ENCODE measurements at places on chromosomes 7 and 10.

- DNase-seq, result no peak
These were observed 58.8 kb upstream of the ADRA2A start for GRCh38 chr10:111018021-111018420.

GRCh38 chr7:134669388-134669787 lies 22.7 kb downstream of the BPGM start:
- DNase-seq, result no peak

GRCh38 chr7:129252128-129252527 lies 27.3 kb downstream of the AHCYL2 start:
- no peak for DNase-seq

GRCh38 chr7:130242198-130243014 lies 24.3 kb upstream of the CPA2 start:
- DNase-seq, result peak; percentile 16

DNA sequence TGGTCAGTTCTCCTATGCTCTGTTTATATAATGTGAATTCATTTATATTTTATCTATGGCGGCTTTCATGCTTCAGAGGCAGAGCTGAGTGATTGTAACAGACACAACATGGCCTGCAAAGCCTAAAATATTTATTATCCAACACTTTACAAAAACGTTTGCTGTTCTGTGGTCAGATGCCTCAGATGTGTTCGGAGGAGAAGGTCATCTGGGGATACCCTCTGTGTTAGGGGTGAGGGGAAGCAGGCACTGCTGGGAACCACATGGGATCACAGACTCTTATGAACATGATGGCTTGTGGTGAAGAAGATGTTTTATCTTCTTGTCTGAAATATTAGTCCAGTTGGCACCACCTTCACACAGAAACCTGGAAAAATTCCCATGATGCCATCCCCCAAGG lies 203.4 kb downstream of the PHTF2 start:
- DNase-seq, result no peak

- DNase-seq, result no peak
These were observed 89.1 kb downstream of the CDK6 start for GRCh38 chr7:92747041-92747835.

DNA sequence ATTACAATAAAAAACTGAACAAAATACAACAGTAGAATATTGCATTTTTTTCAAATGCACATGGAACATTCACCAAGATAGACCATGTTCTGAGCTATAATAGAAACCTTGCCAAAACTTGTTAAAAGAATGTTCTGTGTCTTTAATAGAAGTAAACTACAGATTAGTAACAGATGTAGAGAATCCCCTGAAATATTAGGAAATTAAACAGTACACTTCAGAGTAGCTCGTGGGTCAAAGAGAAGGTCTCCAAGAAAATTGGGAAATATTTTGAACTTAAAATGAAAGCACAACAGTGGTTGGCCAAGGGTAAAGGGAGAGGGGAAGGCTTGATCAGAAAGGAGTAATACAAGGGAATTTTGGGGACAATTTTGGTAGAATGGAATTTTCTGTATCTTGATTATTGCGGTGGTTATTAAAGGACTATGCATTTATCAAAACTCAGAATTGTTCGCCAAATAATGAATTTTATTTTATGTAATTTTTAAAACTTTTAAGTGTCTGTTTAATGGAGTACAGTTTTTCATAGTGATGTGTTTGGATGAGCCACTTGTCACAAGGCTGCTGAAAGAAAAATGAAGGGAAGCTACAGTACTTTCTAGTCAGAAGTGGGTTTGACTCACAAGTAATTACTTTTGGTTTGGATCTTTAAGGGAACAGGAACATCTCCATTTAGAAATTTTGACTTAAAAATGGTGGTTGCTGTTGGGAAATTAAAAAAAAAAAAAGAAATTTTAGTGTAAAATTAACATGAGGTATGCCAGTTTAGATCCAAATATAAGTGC lies 10.2 kb downstream of the PLEKHA8 start:
- DNase-seq, result no peak

- DNase-seq, result no peak
These were observed 5.5 kb downstream of the RBM20 start for GRCh38 chr10:110649347-110650264.

GRCh38 chr7:123604739-123605138 lies 3.1 kb downstream of the ASB15 start:
- DNase-seq, result no peak

DNA sequence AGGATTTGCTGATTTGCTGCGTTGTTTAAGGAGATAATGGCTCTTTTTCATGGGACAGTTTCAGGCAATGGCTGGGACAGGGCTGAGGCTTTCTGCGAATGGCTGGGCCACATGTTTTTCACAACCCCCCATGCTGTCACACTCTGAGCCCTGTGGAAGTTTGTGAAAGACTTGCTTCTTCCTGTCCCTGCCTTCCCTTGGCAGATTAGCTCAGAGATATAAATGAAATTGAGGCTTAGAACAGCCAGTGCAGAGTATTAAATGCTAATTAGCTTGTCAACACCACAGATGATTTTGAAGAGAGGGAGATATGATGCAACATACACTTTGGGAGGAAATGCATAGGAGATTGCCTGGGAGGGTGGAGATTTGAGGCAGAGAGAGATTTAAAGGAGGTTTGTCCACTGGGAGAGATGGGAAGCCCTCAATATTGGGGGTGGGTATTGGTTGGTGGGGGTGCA lies 232.0 kb downstream of the SH2D4B start:
- no peak for DNase-seq

DNA sequence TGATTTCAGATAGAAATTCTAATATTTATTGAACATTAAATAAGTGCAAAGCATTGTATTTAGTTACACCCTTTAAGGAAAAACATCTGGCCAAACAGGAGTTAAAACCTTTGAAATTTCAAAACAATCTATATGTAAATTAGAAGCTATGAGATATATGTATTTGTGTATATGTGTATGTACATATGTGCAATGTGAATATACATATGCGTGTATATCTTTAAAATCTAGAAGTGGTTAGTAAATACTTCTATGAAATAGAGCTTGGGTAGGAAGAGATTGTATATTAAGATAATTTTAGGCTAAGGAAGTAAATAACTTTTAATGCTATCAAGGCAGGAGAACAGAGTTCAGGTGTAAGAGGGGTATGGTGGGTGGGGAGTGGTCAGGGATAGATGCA lies 9.3 kb downstream of the WEE2 start:
- no peak for DNase-seq

DNA sequence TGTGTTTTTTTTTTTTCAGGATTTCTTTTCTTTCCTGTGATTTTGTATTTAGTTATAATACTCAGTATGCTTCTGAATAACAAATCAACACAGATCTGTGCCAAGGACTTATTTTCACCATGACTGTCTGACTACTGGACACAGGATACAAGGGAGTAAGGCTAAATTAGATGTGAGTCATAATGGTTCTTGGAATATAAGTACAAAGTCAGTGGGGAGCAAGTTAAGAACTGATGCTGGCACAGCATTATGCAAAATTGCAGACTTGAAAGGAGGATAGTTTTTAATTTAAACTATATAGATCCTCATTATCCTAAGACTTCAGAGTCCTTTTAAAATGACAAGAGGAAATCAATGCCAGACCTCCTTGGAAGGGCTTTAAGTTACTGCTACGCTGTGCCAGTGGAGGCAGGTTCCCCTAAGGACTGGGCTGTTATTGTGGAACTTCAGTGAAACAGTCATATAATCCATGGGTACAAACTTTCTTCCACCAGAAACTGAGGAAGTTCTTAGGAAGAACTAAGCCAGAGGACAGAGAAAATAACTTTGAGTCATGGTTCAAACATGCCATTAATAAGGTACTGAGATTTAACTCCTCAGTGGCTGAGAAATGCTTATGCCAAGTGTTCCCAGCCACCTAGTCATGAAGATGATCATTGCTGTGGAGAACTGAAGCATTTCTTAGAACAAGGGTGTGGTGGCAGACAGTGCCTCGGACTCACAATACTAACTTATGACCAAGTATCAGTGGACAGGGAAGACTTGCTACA lies 531.2 kb downstream of the HTR7 start:
- no peak for DNase-seq

- no peak for DNase-seq
These were observed 362.3 kb downstream of the GATA3 start for GRCh38 chr10:8416760-8417159.

DNA sequence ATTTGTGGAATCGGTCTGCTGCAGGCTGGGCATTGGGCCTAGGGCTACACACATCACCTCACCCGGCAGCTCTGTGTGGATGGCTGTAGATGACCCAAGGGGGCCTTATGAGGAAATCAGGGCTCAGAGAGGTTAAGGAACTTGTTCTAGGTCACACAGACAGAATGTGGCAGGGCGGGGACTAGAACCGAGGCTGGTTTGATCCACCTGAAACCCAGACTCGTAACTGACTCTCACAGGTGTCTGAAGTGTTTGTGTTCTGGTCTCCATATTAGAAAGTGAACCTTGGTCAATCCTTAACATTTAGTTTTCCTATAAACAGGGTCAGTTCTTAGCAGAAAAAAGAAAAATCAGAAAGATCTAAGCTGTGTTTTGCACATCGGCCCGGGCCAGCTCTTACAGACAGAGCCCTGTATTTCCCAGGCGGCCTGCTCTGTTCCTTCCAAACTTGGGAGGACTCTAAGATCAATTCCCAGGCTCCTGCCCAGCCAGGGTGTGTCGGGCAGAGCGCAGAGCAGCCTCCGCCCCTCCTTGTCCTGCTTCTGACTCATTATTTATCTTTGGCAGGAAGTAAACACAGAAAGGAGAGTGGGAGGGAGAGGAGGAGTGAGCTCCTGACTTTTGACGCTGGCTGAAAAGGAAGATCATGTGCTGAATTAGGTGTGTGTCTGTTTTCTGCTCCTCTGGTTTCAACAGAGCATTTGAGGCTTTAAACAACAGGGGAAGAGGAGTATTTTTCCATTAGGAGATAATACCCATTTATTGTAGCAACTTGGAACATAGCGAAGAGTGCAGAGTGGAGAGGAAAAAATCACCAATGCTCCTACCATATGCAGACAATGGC lies 74.1 kb downstream of the TACC2 start:
- DNase-seq, result no peak

- DNase-seq, result no peak
These were observed 1.5 kb downstream of the MKLN1 start for GRCh38 chr7:131329176-131329570.

GRCh38 chr7:17787257-17787656 lies 153.0 kb downstream of the SNX13 start:
- DNase-seq, result no peak

DNA sequence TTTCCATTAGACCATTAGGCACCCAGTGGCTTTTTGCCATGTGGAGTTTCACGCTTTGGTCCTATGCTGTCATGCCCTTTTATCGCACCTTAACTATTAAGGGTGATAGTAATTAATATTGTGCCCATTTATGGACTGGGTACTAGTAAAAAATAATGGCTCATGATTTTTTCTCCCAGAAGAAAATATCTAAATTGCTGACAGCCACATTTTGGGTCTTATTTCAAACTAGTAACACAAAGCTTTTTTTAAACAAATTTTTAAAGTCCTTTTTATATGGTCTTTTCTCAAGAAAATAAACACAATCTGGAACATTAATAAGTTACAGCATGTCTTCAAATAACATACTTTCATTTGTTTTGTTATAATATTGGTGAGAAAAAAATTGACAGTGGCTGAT lies 179.7 kb downstream of the ANKRD7 start:
- no peak for DNase-seq

GRCh38 chr10:36116731-36117130 lies 474.6 kb upstream of the FZD8 start:
- no peak for DNase-seq

DNA sequence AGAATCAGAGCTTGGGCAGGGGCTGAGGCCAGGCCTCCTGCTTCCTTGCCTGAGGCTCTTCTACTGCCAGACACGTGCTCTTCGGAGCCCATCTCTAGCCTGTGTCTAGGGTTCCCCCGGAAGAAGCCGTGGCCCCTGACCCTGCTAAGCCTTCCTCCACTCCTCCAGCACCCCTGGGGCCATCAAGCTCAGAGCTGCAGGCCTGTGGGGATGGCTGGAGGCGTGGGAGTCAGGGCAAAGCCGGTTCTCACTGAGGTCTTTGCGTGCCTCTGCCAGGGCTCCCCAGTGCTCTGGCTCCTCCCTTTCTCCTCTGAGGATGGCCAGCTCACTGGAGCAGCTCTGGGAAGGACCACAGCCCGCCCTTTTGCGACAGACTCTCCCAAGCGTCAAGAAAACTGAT lies 34.4 kb downstream of the GHRHR start:
- no peak for DNase-seq

- DNase-seq, result no peak
These were observed 23.6 kb downstream of the DAGLB start for GRCh38 chr7:6423942-6424701.

DNA sequence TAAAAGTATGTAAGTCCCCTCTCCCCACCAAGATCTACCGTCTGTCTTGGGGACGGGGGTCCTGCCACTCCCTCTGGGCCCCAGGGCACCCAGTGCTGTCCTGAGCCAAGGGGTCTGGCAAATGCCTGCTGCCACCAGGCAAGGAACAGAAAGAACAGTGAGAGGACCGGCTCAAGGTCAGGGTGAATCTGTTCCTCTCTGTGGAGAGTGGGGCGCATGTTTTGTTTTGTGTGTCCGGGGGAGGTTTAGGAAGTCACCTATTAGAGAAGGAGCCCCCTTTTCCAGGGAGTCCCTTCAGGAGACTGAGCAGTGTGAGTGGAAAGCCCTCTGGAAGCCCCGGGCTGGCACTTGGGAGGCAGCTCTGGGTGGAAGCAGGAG lies 158.5 kb upstream of the RHEB start:
- DNase-seq, result no peak

DNA sequence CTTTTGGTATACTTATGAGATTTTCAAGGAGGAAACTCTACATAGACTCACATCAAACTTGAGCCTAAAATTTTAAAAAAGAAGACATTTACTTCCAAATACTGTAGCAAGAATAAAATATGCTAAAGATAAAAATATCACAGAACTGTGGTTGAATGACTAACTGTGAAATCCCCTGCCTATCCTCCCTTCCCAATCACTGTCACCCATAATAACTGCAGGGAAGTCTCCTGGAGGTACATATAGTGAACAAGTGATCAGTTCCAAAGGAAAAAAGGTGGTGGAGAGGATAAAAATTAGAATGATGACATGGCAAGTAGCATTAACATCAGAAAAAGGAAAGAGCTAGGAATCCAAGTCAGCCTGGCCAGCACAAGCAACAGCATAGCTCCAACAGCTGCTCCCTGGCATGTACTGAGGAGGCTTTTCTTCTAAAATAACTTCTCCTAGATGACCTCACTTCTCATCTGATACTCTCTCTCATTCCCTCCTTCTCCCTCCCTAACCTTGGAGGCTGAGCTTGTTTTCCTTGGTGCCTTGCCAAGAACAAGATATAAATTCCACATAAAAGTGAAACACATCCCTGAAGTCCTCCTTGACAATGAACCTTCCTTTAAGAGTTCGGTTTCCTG lies 124.0 kb downstream of the IQUB start:
- no peak for DNase-seq

- DNase-seq, result no peak
These were observed 745 bp upstream of the ORAI2 start for GRCh38 chr7:102432442-102433218.

DNA sequence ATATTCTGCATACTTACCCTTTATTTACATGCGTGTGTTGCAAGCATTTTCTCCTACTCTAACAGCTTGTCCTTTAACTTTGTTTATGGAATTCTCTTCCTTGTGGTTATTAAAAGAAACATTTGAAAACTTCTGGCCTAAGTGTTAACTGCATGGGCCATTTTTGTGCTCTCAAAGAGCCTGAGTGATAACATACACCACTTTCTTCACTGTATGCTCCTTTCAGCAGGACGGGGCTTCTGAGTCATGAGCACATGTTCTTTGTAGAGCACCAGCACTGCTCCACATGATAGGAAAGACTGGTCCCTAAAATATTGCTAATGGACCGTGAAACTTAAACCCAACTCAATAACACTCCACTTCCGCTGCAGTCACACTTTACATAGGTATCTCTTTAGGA lies 1093.6 kb upstream of the GHITM start:
- DNase-seq, result no peak

Measured in stimulated activated CD4-positive, alpha-beta T cell treated with anti-CD3 and anti-CD28 coated beads, TNF-alpha, amount 100 ng/mL, for 1 hour (primary cell).